ENCODE measurements at places on chromosomes 1 and 21. TPM values are rescaled to one million over a fixed set of nuclear protein-coding genes. Genes with fewer than 3 reads are reported as not detected.

- no peaks in the 10 kb centered on the region for H3K27me3 ChIP-seq
- no peaks in the 10 kb centered on the region for H3K4me1 ChIP-seq
- no peak for DNase-seq
- H3K4me3 ChIP-seq: no peak overlapping the region
These were observed 16.9 kb downstream of the CRB1 start for GRCh38 chr1:197284966-197285365.

Gene CADM3
- total RNA-seq: 8.8 TPM

GRCh38 chr1:174397261-174397660 is 50.5 kb upstream of the GPR52 start:
- H3K27me3 ChIP-seq: no peaks in the 10 kb centered on the region
- DNase-seq: no peak
- H3K4me3 ChIP-seq: no peak overlapping the region
- H3K4me1 ChIP-seq: no peaks in the 10 kb centered on the region

Gene ATP1A2
- 4.5 TPM for total RNA-seq

GRCh38 chr1:30749691-30750583 is 7.6 kb downstream of the LAPTM5 start:
- peaks cover 85% of the 10 kb centered on the region for H3K4me1 ChIP-seq
- peak overlapping the region; percentile 27 for H3K27ac ChIP-seq
- H3K4me3 ChIP-seq: no peak overlapping the region
- H3K36me3 ChIP-seq: no peaks in the 10 kb centered on the region
- no peak for DNase-seq

Gene RGS16
- 14.6 TPM for total RNA-seq

- no peak overlapping the region for H3K27ac ChIP-seq
- H3K27me3 ChIP-seq: no peaks in the 10 kb centered on the region
- no peak overlapping the region for H3K4me3 ChIP-seq
- no peaks in the 10 kb centered on the region for H3K36me3 ChIP-seq
- DNase-seq: no peak
These were observed 6.8 kb downstream of the MEGF6 start for GRCh38 chr1:3604468-3604974.

GRCh38 chr1:8908388-8909151 is 30.1 kb upstream of the ENO1 start:
- no peak overlapping the region for H3K27ac ChIP-seq
- peaks cover 12% of the 10 kb centered on the region for H3K4me1 ChIP-seq
- H3K4me3 ChIP-seq: no peak overlapping the region
- H3K27me3 ChIP-seq: no peaks in the 10 kb centered on the region
- no peak for DNase-seq

Gene SAMD13
- total RNA-seq: 2.2 TPM

GRCh38 chr1:103371234-103371633 is 154.3 kb upstream of the RNPC3 start:
- no peak overlapping the region for H3K4me3 ChIP-seq
- no peak for DNase-seq
- H3K27me3 ChIP-seq: no peaks in the 10 kb centered on the region
- H3K36me3 ChIP-seq: no peaks in the 10 kb centered on the region

Gene RAB7B
- total RNA-seq: 9.1 TPM

Gene CLCA4
- total RNA-seq: not detected

GRCh38 chr21:21236996-21237395 is 238.8 kb downstream of the NCAM2 start:
- H3K27me3 ChIP-seq: no peaks in the 10 kb centered on the region
- no peak overlapping the region for H3K27ac ChIP-seq
- no peaks in the 10 kb centered on the region for H3K36me3 ChIP-seq
- no peak overlapping the region for H3K4me3 ChIP-seq

GRCh38 chr1:12587981-12588640 is 29.9 kb downstream of the DHRS3 start:
- no peak overlapping the region for H3K4me3 ChIP-seq
- H3K4me1 ChIP-seq: peaks cover 21% of the 10 kb centered on the region
- no peak overlapping the region for H3K27ac ChIP-seq
- H3K36me3 ChIP-seq: peaks cover 31% of the 10 kb centered on the region
- no peak for DNase-seq

GRCh38 chr1:177737456-177737855 is 232.4 kb downstream of the SEC16B start:
- H3K27ac ChIP-seq: no peak overlapping the region
- DNase-seq: no peak
- no peaks in the 10 kb centered on the region for H3K36me3 ChIP-seq
- H3K4me3 ChIP-seq: no peak overlapping the region
- no peaks in the 10 kb centered on the region for H3K27me3 ChIP-seq

- H3K36me3 ChIP-seq: no peaks in the 10 kb centered on the region
- peaks cover 41% of the 10 kb centered on the region for H3K4me1 ChIP-seq
- DNase-seq: peak; percentile 52
- H3K27ac ChIP-seq: no peak overlapping the region
These were observed 18.5 kb downstream of the WLS start for GRCh38 chr1:68213843-68214242.

DNA sequence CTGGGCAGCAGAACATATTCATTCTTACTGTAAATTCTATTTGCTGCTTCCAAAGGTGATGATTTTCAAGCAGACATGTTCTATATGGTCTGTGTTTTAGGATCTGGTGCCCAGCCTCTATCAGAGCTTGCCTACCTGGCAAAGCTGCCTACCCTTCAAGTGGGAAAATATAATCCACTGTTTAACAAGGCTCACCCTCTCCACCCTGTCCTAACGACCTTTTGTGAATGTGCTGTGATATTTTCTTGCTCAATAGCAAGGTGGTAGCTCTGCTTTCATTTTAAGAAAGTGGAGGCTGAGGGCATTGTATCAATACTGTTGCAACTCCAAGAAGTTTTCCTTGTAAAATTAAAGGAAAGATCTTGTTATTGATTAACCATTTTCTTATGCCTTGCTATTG is 26.0 kb upstream of the AGO1 start:
- H3K4me3 ChIP-seq: no peak overlapping the region
- peaks cover 43% of the 10 kb centered on the region for H3K36me3 ChIP-seq
- H3K27me3 ChIP-seq: no peaks in the 10 kb centered on the region
- no peak for DNase-seq
- no peak overlapping the region for H3K27ac ChIP-seq

GRCh38 chr1:10760566-10761502 is 35.6 kb downstream of the CASZ1 start:
- peak overlapping the region; percentile 81 for H3K27ac ChIP-seq
- no peaks in the 10 kb centered on the region for H3K27me3 ChIP-seq
- peaks cover 6% of the 10 kb centered on the region for H3K36me3 ChIP-seq
- DNase-seq: no peak
- no peak overlapping the region for H3K4me3 ChIP-seq
- peaks cover 44% of the 10 kb centered on the region for H3K4me1 ChIP-seq

GRCh38 chr21:44337449-44337848 is 1.7 kb downstream of the CFAP410 start:
- H3K4me1 ChIP-seq: peaks cover 16% of the 10 kb centered on the region
- no peak overlapping the region for H3K27ac ChIP-seq
- H3K27me3 ChIP-seq: no peaks in the 10 kb centered on the region
- H3K4me3 ChIP-seq: no peak overlapping the region
- DNase-seq: no peak

GRCh38 chr1:218887141-218887925 is 286.3 kb upstream of the LYPLAL1 start:
- H3K27ac ChIP-seq: no peak overlapping the region
- no peaks in the 10 kb centered on the region for H3K27me3 ChIP-seq
- no peaks in the 10 kb centered on the region for H3K4me1 ChIP-seq
- no peak overlapping the region for H3K4me3 ChIP-seq
- no peak for DNase-seq

DNA sequence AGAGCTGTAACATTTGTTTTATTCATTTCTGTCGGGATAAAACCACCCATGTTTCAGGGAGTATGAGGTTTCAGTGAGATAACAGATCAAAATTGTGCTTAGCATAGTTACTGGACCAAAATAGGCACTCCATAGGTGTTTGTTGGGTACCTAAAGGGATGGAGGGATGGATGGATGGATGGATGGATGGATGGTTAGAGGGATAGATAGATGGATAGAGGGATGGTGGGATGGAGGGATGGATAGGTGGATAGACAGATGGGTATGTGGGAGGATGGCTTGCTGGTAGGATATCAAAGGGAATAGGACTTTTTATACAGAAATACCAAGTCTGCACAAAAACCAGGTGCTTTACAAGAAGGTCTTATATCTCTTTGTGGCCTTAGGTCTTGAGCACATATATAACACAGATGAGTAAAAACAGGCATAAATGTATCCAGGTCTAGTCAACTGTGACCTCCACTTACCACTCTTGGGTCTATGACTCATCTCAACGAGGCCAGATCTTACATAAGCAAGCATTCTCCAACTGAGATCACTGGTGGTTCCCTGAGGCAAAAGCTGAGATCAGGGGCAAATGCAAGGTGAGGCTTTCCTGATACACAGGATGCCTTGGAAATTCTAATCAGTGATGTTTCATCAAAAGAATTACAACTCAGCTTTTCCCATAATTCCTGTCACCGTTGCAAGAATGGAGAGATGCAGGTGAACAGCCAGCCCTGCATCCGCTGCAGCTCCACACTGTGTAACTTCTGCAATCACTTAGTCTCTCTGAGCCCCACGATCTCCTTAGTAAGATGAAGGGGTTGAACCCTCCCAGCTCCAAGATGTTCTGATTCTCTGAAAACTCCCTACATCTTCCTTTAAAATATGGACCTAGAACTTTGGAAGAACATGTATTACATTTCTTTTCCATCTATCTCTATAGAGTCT is 32.0 kb downstream of the PTAFR start:
- no peaks in the 10 kb centered on the region for H3K27me3 ChIP-seq
- H3K4me1 ChIP-seq: peaks cover 6% of the 10 kb centered on the region
- no peak overlapping the region for H3K27ac ChIP-seq
- peaks cover 1% of the 10 kb centered on the region for H3K36me3 ChIP-seq

Gene SUMO3
- total RNA-seq: 88.2 TPM

GRCh38 chr1:111192658-111193519 is 7.6 kb downstream of the DENND2D start:
- DNase-seq: no peak
- H3K27ac ChIP-seq: peak overlapping the region; percentile 72
- H3K4me3 ChIP-seq: peak overlapping the region; percentile 1
- H3K36me3 ChIP-seq: peaks cover 71% of the 10 kb centered on the region
- no peaks in the 10 kb centered on the region for H3K27me3 ChIP-seq

- no peak overlapping the region for H3K4me3 ChIP-seq
- H3K27me3 ChIP-seq: no peaks in the 10 kb centered on the region
- DNase-seq: no peak
- no peaks in the 10 kb centered on the region for H3K36me3 ChIP-seq
- H3K4me1 ChIP-seq: peaks cover 44% of the 10 kb centered on the region
These were observed 2.4 kb upstream of the CCT8 start for GRCh38 chr21:29075706-29076466.

DNA sequence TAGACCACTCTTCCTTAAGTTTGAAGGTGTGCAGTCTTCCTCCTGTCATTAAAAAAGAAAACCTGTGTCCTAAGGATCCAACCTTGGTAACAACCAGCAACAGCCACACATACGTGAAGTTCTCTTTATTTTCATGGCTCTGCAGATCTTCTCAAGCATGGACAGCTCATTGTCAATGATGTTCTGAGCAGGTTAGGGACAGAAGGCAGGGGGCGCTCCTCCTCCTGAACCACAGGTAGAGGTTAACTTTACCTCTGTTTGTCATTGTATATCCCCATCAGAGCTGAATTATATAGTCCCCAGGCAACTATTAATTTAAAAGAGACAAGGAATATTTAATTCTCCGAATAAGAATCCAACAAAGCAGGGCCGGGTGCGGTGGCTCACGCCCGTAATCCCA is 52.5 kb upstream of the CR2 start:
- no peak for DNase-seq
- H3K27me3 ChIP-seq: no peaks in the 10 kb centered on the region
- H3K27ac ChIP-seq: no peak overlapping the region
- no peaks in the 10 kb centered on the region for H3K4me1 ChIP-seq

GRCh38 chr1:193458628-193459027 is 272.2 kb upstream of the B3GALT2 start:
- no peak overlapping the region for H3K4me3 ChIP-seq
- H3K36me3 ChIP-seq: no peaks in the 10 kb centered on the region
- DNase-seq: no peak
- H3K27ac ChIP-seq: no peak overlapping the region
- H3K27me3 ChIP-seq: no peaks in the 10 kb centered on the region
